ENCODE measurements at places on chromosomes 11 and 22.

DNA sequence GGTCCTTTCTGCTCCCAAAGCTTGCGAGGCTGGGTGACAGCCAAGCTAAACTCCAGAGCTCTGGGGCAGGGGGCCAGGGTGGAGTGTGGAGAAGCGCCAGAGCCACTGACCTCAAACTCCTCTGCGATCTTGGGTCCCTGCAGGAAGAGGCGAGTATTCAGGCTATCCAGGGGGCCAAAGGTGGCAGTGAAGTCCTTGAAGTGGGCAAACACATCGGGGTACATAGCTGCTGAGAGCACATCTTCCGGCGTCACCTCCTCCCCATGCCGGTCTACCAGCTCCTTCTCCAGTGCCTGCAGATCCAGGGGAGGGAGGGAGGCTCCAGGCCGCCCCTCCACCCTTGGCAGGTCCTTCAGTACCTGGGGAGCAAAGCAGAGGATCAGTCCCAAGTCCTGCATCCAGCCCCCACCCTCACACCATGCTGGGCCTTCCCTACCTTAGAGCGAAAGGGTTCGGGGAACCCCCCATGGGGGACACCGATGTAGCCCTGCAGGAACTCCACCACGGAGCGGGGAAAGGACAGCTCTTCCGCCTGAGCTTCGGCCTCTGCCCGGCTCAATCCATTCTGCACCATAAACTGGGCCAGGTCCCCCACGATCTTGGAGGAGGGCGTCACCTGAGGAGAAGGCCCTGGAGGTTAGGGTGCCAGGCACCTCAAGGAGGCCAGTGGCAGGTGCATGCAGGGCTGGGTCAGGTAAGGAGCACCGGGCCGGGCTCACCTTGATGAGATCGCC lies 6.4 kb downstream of the RCE1 start:
- no peak for DNase-seq

GRCh38 chr11:45774786-45775185 lies 30.2 kb upstream of the SLC35C1 start:
- no peak for DNase-seq

DNA sequence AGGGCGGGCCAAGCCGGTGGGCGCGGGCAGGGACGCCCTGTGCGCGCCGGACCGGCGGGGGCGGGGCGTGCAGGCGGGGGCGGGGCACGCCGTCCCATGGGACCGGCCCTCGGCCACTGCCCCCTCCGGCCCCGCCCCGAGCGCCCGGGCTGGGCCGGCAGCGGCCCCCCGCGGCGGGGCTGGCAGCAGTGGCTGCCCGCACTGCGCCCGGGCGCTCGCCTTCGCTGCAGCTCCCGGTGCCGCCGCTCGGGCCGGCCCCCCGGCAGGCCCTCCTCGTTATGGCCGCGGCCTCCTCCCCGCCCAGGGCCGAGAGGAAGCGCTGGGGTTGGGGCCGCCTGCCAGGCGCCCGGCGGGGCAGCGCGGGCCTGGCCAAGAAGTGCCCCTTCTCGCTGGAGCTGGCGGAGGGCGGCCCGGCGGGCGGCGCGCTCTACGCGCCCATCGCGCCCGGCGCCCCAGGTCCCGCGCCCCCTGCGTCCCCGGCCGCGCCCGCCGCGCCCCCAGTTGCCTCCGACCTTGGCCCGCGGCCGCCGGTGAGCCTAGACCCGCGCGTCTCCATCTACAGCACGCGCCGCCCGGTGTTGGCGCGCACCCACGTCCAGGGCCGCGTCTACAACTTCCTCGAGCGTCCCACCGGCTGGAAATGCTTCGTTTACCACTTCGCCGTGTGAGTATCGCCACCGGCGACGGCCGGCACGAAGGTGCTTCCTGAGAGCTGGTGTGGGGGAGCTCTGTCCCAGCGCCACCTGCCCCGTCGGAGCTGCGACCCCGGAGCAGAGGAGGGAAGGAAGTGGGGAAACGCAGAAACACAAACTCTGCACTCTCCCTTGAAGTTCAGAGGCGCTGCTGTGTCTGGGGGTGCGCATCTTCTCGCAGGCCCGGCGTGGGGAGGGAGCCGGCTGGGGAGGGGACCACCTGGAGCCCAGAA lies at the start of gene KCNQ1:
Gene KCNQ1 (plus strand): TSS at position 188 of the 925 bp plus-strand sequence. CDS start 91 bp downstream, at position 279.
- peak; percentile 39 for DNase-seq

DNA sequence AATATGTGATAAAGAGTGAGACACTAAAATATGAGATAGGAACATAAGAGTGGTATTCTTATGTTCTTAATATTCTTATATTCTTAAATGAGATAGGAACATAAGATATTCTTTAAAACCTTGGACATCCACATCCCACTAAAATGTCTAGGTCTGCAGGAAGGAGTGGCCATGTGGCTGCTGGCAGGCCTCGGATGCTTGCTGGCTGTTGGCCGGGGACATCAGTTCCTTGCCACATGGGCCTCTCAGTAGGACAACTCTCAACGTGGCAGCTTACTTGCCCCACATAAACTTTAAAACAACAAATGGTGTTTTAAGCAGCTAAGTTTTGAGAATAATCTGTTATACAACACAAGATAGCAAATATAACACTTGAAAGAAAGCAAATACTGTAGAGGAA lies 240.1 kb downstream of the CASP12 start:
- no peak for DNase-seq

DNA sequence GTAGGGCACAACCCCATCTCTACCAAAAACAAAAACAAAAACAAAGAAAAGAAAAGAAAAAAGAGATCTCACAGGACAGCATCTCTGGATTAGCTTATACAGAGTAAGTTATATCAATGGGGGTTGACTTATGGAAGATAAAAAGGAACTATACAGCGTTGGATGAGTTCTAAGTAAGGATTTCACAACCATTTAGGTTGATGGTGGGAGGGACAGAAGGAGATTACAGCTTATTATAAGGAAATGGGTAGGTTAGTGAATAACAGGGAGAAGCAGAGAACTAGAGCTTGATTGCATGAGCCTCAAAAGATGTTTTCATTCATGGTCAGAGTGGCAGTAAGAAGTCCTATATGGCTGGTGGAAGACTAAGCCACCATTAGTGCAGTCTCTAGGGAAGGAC lies 60.3 kb downstream of the CECR2 start:
- DNase-seq = no peak

GRCh38 chr11:73971175-73971719 lies 11.4 kb downstream of the UCP2 start:
- no peak for DNase-seq

DNA sequence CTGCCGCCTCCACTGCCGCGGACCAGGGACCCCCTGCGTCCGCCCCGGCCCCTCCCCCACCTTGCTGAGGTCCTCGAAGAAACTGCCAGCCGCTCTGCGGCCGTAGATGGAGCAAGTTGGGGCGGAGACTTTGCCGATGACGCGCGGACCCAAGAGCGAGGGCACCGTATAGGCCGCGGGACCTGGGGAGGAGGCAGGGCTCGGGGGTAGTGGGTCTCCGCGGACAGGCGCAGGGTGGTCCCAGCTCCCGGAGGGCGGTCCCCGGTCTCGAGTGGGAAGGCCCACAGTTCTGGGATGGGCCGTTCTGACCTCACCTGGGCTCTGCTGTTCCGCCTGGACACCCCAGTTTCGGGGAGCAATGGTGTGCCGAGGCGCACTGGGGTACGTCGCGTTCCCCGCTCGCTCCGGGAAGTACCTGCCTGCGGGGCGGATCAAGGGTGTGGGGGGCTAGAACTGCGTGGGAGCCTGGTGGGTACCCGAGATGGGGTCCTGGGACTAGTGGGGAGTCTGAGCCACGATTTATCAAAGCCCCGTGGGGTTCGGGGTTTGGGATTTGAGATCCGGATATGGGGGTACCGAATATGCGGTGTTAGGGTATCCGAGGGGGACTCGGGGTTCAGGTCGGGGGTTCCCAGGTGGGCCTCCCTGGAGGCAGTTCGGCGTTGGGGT lies 1.2 kb upstream of the TYMP start:
- DNase-seq = peak; percentile 91

- DNase-seq = no peak
These were observed 13.0 kb upstream of the TEF start for GRCh38 chr22:41368543-41369423.

- no peak for DNase-seq
These were observed 33.2 kb upstream of the ZBTB16 start for GRCh38 chr11:114026355-114026754.
